ENCODE measurements at places on chromosomes 7 and 10.

- H3K27ac ChIP-seq = no peak overlapping the region
- no peaks in the 10 kb centered on the region for H3K36me3 ChIP-seq
- no peak overlapping the region for H3K4me3 ChIP-seq
- no peaks in the 10 kb centered on the region for H3K27me3 ChIP-seq
- peak; percentile 69 for DNase-seq
- H3K4me1 ChIP-seq = no peaks in the 10 kb centered on the region
Measured at GRCh38 chr10:72834183-72834825, 59.2 kb upstream of the OIT3 start.

DNA sequence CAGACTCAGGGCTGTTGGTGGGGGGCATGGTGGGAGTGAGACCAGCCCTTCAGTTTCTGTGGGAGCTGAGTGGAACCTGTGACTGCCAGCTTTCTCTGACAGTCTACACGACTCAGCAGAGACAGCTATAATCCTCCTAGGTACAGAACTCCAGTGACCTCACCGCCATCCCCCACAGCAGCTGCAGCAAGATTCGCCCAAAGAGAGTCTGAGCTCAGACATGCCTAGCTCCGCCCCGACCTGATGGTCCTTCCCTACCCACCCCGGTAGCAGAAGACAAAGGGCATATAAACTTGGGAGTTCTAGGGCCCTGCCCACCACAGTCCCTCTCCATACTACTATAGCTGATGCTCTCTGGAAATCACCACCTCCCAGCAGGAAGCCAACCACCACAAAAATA lies 500.1 kb downstream of the ETV1 start:
- no peak overlapping the region for H3K4me3 ChIP-seq
- no peaks in the 10 kb centered on the region for H3K27me3 ChIP-seq
- DNase-seq = no peak
- no peaks in the 10 kb centered on the region for H3K4me1 ChIP-seq
- no peaks in the 10 kb centered on the region for H3K36me3 ChIP-seq

GRCh38 chr7:1858435-1859265 lies 188.6 kb downstream of the ELFN1 start:
- no peak overlapping the region for H3K4me3 ChIP-seq
- no peak for DNase-seq
- no peaks in the 10 kb centered on the region for H3K4me1 ChIP-seq
- H3K36me3 ChIP-seq = no peaks in the 10 kb centered on the region

DNA sequence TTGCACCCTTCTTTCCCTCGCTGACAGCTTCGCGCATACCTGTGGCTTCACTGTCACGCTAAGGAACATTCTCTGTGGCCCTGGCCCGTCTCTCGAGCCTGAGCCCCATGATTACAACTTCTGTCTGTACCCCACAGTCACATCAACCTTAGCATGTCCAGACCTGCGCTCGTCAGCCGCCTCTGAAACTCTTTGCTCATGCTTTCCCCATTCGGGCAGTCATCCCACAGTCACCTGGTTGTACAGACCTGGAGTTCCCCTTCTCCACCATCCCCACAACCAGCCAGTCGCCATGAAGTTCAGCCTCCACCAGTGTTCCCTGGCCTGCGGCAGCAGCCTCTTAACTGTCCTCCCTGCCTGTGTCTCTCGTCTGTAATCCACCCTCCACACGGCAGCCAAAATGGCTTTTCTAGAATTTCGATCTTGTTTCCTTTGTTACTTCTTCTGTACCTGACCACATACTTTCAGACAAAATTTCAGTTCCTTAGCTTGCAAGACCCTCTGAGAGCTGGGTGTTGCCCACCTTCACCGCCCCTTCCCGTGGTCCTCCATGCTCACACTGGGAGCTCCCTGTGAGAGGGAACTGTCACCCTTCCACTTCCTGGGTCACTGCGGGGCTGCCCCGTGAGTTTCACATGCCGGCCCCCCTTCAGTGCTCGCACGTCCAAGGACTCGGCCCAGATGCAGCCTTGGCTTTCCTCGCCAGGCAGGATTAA lies 229.2 kb downstream of the CELF2 start:
- no peak for DNase-seq
- H3K4me1 ChIP-seq = no peaks in the 10 kb centered on the region
- H3K4me3 ChIP-seq = no peak overlapping the region
- no peak overlapping the region for H3K27ac ChIP-seq
- no peaks in the 10 kb centered on the region for H3K36me3 ChIP-seq
- no peaks in the 10 kb centered on the region for H3K27me3 ChIP-seq

GRCh38 chr10:79196470-79197461 lies 128.0 kb downstream of the ZMIZ1 start:
- peak; percentile 84 for DNase-seq
- H3K4me1 ChIP-seq = peaks cover 9% of the 10 kb centered on the region
- no peak overlapping the region for H3K27ac ChIP-seq
- H3K36me3 ChIP-seq = no peaks in the 10 kb centered on the region

DNA sequence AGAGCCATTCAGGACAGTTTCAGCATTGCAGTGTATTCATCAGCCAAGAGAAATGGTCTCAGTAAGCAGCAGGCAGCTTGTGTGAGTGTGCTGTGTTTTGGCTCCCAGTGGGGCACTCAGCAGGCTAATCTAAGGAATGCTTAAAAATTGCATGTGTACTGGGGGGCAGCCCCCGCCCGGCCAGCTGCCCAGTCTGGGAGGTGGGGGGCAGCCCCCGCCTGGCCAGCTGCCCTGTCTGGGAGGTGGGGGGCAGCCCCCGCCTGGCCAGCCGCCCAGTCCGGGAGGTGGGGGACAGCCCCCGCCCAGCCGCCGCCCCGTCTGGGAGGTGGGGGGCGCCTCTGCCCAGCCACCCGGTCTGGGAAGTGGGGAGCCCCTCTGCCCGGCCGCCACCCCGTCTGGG lies 116.2 kb downstream of the GRID1 start:
- H3K4me3 ChIP-seq = no peak overlapping the region
- no peak overlapping the region for H3K27ac ChIP-seq
- DNase-seq = no peak
- no peaks in the 10 kb centered on the region for H3K36me3 ChIP-seq
- no peaks in the 10 kb centered on the region for H3K27me3 ChIP-seq

- no peak overlapping the region for H3K27ac ChIP-seq
- no peaks in the 10 kb centered on the region for H3K27me3 ChIP-seq
- no peak overlapping the region for H3K4me3 ChIP-seq
- DNase-seq = peak; percentile 48
- no peaks in the 10 kb centered on the region for H3K4me1 ChIP-seq
- H3K36me3 ChIP-seq = no peaks in the 10 kb centered on the region
Measured at GRCh38 chr7:87564296-87564963, 36.3 kb downstream of the ABCB1 start.

DNA sequence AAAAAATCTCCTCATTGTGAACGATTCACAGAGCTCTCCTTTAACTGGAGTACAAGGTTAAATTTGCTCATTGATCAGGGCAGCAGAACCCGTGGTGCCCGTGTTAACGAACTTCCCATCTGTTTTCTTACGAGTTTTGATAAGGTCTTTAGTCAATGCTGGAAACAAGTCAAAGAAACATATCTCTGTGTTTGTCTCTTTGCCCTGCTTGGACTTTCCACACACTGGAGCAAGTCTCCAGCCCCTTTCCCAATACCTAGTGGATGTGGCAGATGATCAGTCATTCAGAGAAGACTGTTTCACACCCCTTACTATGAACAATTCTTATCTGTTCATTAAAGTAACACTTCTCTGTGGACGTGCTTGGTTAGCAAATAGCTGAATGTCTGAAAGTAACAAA lies 121.3 kb downstream of the ARID5B start:
- no peak for DNase-seq
- H3K4me3 ChIP-seq = no peak overlapping the region
- no peaks in the 10 kb centered on the region for H3K27me3 ChIP-seq
- no peak overlapping the region for H3K27ac ChIP-seq
- no peaks in the 10 kb centered on the region for H3K36me3 ChIP-seq
- H3K4me1 ChIP-seq = peaks cover 4% of the 10 kb centered on the region

DNA sequence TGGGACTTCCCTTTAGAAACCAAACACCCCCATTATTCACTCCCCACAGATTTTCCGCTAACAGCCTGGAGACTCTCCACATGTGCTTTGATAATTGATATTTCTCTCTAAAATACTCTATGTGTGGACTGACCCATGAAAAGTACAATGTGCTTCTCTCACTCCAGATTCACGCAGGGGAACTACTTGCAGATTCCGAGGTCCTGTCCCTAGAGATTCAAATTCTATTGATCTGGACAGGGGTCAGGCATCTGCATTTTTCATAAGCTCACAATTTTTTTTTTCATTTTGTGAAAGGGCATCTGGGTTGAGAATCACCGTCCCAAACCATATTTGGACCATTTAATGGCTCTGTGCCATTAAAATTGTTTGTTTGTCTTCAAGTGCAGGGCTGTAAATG lies 98.7 kb downstream of the CALCR start:
- no peaks in the 10 kb centered on the region for H3K4me1 ChIP-seq
- no peak overlapping the region for H3K27ac ChIP-seq
- H3K27me3 ChIP-seq = no peaks in the 10 kb centered on the region
- DNase-seq = no peak
- H3K36me3 ChIP-seq = no peaks in the 10 kb centered on the region

GRCh38 chr7:101998906-101999240 lies 181.4 kb downstream of the CUX1 start:
- no peak for DNase-seq
- H3K4me3 ChIP-seq = no peak overlapping the region
- H3K27ac ChIP-seq = no peak overlapping the region
- no peaks in the 10 kb centered on the region for H3K4me1 ChIP-seq
- no peaks in the 10 kb centered on the region for H3K27me3 ChIP-seq
- no peaks in the 10 kb centered on the region for H3K36me3 ChIP-seq

GRCh38 chr7:123747620-123748141 lies 1.1 kb downstream of the WASL start:
- H3K36me3 ChIP-seq = no peaks in the 10 kb centered on the region
- H3K4me3 ChIP-seq = peak overlapping the region; percentile 98
- peak; percentile 78 for DNase-seq
- no peaks in the 10 kb centered on the region for H3K27me3 ChIP-seq
- H3K27ac ChIP-seq = peak overlapping the region; percentile 98
- H3K4me1 ChIP-seq = peaks cover 38% of the 10 kb centered on the region

DNA sequence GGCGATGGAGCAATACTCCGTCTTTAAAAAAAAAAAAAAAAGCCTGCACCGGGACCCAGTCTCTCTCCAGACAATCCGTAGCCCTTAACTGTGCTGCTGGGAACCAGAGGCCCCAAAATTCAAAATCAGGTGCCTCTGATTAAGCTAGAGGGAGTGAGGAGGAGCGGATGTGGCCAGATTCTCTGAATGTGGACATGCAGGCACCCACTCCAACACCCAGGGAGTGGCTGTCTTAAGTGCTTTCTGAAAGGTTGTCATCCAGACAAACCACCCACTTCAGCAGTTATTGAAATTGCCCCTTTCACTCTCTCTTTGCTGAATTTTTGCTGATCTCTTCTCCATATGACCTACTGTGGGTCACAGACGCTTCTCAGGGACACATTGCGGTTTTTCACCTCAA lies 14.2 kb downstream of the NRP1 start:
- peak overlapping the region; percentile 36 for H3K4me3 ChIP-seq
- H3K27me3 ChIP-seq = no peaks in the 10 kb centered on the region
- no peak for DNase-seq
- no peaks in the 10 kb centered on the region for H3K36me3 ChIP-seq
- peaks cover 6% of the 10 kb centered on the region for H3K4me1 ChIP-seq

DNA sequence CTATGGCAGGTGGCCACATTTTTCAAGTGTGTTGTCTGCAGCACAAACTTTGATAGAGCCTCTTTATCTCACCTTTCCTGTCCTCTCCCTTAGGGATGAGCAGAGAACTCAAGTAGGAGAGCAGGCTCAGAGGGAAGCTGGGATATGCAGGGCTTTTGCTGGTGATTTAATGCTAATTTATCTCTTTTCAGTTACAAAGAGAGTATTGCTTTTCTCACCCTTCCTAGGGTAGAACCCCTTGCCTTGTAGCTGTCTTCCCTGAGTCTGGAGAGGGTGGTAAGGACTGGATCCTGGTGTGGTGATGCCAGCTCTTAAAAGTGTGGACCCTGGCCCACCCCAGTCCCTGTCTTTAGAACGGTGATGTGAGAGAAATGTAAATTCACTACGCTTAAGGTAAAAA lies 1061.4 kb downstream of the TYW1 start:
- no peaks in the 10 kb centered on the region for H3K36me3 ChIP-seq
- no peaks in the 10 kb centered on the region for H3K27me3 ChIP-seq
- no peak for DNase-seq
- no peak overlapping the region for H3K4me3 ChIP-seq
- no peaks in the 10 kb centered on the region for H3K4me1 ChIP-seq

DNA sequence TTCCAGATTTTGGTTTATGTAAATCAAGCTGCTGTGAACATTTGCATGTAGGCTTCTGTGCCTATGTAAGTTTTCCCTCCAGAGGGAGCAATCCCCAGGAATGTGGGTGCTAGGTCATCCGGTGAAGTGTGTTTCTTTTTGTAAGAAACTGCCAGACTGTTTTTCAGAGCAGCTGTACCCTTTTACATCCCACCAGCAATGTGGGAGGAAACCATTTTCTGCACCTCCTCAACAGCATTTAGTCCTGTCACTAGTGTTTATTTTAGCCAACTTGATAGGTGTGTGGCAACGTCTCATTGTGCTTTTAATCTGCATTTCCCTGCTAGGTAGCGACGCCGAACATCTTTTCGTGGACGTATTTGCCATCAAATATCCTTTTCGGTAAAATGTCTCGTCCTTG lies 395.7 kb upstream of the FOXK1 start:
- no peak for DNase-seq
- no peaks in the 10 kb centered on the region for H3K27me3 ChIP-seq
- H3K4me1 ChIP-seq = no peaks in the 10 kb centered on the region
- H3K27ac ChIP-seq = no peak overlapping the region
- H3K4me3 ChIP-seq = no peak overlapping the region
- H3K36me3 ChIP-seq = no peaks in the 10 kb centered on the region

- no peak for DNase-seq
- H3K36me3 ChIP-seq = no peaks in the 10 kb centered on the region
- H3K27me3 ChIP-seq = no peaks in the 10 kb centered on the region
- H3K4me3 ChIP-seq = no peak overlapping the region
- H3K4me1 ChIP-seq = no peaks in the 10 kb centered on the region
- no peak overlapping the region for H3K27ac ChIP-seq
Measured at GRCh38 chr7:65840446-65840845, 32.4 kb upstream of the VKORC1L1 start.

GRCh38 chr10:72386916-72387586 lies 32.3 kb upstream of the DNAJB12 start:
- no peaks in the 10 kb centered on the region for H3K4me1 ChIP-seq
- no peak overlapping the region for H3K4me3 ChIP-seq
- DNase-seq = no peak
- H3K27me3 ChIP-seq = no peaks in the 10 kb centered on the region
- no peak overlapping the region for H3K27ac ChIP-seq
- H3K36me3 ChIP-seq = no peaks in the 10 kb centered on the region

- no peaks in the 10 kb centered on the region for H3K36me3 ChIP-seq
- no peaks in the 10 kb centered on the region for H3K27me3 ChIP-seq
- H3K27ac ChIP-seq = no peak overlapping the region
- peaks cover 4% of the 10 kb centered on the region for H3K4me1 ChIP-seq
Measured at GRCh38 chr7:26279405-26279804, 12.3 kb upstream of the SNX10 start.

GRCh38 chr10:1542941-1543340 lies 194.4 kb downstream of the ADARB2 start:
- H3K27ac ChIP-seq = no peak overlapping the region
- H3K4me1 ChIP-seq = no peaks in the 10 kb centered on the region
- no peak overlapping the region for H3K4me3 ChIP-seq
- H3K36me3 ChIP-seq = no peaks in the 10 kb centered on the region

- no peak overlapping the region for H3K4me3 ChIP-seq
- no peak overlapping the region for H3K27ac ChIP-seq
- no peak for DNase-seq
- H3K36me3 ChIP-seq = no peaks in the 10 kb centered on the region
Measured at GRCh38 chr10:64148607-64149006, 627.4 kb downstream of the REEP3 start.

- H3K27me3 ChIP-seq = no peaks in the 10 kb centered on the region
- no peaks in the 10 kb centered on the region for H3K4me1 ChIP-seq
- no peak overlapping the region for H3K27ac ChIP-seq
- H3K4me3 ChIP-seq = no peak overlapping the region
Measured at GRCh38 chr7:144452064-144452463, 48.6 kb upstream of the NOBOX start.
